ENCODE measurements at places on chromosomes 13 and 19.

GRCh38 chr19:3360421-3361383 lies 5.7 kb upstream of the NFIC start:
- peak; percentile 71 for DNase-seq

GRCh38 chr13:37681281-37682032 lies 82.9 kb upstream of the POSTN start:
- DNase-seq, result no peak

DNA sequence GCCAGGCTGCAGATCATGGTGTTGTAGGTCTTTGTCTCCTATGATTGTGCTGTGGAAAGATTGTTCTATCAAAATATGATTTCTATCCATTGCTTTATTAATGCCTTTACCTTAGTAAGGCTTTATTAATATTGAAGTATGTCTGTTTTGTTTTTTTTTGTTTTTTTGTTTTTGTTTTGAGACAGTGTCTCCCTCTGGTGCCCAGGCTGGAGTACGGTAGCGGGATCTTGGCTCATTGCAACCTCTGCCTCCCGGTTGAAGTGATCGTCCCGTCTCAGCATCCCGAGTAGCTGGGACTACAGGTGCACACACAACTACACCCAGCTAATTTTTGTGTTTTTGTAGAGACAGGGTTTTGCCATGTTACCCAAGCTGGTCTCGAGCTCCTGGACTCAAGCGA lies 7.7 kb downstream of the IRGC start:
- DNase-seq, result no peak

- DNase-seq, result no peak
These were observed 3.9 kb upstream of the NCR1 start for GRCh38 chr19:54902061-54902460.

DNA sequence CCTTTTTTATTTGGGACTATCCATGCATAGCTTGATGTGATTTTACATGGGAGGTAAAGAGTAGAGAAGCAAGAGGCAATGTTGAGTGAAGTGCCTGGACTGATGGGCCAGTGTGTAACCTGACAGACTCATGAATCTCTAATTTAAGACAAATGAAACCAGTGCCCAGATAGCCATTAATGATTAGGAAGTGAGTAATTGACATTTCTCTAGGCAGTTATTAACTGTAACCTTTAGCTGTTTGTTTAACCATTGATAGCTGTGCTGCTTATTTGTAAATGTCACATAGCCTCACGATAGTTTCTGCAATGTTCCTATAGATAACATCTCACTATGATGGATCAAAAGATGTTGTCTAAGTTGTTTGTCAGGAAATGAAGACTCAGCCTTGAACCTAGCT lies 1047.5 kb upstream of the SPRY2 start:
- DNase-seq, result no peak

- DNase-seq, result no peak
These were observed 3.0 kb downstream of the DHX34 start for GRCh38 chr19:47352095-47352494.

GRCh38 chr19:3333020-3333583 lies 33.3 kb upstream of the NFIC start:
- DNase-seq, result no peak

DNA sequence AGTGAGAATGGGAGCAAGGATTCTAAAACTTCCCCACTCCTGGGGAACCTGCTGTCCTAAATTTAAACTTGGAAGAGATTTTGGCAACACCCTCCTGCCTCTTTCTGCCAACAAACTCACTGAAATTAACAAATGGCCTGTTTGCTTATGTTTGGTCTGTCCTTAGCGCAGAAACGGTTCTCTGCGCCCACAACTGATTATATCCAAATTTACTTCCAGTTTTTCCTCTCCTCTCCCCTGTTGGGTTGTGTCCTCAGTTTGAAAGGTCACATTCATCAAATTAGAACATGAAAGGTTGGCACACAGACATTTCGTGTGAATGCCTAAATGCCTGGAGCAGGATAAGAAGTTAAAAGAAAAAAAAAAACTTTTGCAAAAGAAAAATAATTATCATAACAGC lies 56.4 kb upstream of the MRI1 start:
- no peak for DNase-seq

GRCh38 chr19:15516363-15516762 lies 8.0 kb downstream of the CYP4F22 start:
- DNase-seq, result no peak

DNA sequence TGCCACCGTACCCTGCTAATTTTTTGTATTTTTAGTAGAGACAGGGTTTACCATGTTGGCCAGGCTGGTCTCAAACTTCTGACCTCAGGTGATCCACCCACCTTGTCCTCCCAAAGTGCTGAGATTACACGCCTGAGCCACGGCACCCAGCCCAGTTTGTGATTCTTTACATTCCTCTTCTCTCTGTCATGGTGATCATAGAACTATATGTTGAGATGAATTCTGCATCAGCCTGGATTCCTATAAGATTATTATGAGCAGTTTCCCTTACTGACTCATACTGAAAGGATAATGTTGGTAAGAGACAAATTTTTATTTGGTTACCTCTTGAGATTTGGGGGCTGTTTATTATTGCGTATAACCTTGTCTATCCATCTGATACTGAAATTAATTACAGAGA lies 121.5 kb upstream of the CSNK1A1L start:
- no peak for DNase-seq

DNA sequence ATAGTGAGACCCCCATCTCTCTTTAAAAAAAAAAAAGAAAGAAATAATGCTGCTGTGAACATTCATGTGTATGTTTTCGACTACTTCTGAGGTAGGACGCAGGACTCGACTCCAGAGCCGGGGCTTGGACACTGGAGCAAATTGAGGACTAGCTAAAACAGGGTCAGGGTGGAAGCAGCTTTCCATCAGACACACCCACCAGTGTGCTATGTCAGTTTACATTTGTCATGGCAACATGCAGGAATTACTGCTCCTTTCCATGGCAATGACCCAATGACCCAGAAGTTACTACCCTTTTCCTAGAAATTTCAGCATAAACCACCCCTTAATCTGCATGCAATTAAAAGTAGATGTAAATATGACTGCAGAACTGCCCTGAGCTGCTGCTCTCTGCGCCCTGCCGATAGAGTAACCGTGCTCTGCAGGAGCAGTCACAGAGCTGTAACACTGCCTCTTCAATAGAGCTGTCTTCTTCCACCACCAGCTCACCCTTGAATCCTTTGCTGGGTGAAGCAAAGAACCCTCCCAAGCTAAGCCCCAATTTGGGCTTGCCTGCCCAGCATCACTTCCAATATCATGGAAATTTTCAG lies 61.6 kb upstream of the ZNF599 start:
- no peak for DNase-seq

GRCh38 chr19:47573071-47574026 lies at the start of gene ZNF541:
Gene ZNF541, minus strand, starts transcription at chr19:47573148. Its CDS starts 17,292 bp downstream, at chr19:47555856.
- peak; percentile 89 for DNase-seq

- no peak for DNase-seq
These were observed 509.5 kb downstream of the GPC6 start for GRCh38 chr13:93736081-93736480.

DNA sequence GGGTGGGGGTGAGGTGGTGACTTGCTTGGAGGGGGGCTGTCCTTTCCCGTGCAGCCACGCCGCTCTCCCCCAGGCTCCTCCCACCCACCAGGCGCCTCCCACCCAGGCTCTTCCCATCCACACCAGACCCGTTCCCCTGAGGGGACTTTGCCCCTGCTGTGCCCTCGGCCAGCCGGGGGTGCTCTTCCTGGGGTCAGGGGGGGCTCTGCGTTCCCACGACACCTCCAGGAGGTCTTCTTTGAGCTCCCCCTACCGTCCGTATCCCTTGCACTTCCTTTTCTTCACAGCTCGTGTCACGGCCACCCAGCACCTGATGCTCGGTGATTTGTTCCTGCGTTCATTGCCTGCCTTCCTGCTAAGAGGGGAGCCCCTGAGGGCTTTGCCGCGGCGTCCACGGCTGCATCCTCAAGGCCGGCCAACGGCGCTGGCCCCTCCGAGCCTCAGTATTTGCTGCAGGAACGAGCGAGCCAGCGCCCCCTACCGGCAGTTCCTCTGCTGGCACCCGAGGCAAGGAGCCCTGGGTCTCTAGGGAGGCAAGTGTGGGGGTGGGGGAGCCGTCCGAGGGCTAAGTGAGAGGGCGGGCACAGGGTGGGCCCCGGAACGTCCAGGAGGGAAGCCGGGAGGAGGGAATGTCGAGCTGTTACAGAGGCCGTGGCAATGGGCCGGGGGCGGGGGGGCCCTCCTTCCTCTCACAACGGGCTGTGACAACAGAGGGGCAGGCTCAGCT lies 11.8 kb downstream of the LRRC4B start:
- peak; percentile 60 for DNase-seq

DNA sequence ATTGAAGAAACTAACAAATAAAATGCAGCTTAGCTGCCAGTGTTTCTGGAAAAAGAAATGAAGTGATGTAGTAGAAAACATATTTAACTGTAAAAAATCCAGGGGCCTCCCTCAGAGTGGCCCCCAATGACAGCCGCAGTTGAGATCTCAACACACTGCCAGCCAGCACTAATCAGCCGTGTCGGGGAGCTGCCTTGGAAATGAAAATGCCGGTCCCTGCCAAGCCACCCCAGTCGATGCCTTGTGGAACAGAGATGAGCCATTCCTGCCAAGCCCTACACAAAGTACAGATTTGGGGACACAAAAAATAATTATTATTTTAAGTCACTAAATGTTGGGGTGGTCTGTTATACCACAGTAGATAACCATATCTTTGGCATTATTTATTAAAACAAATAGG lies 1342.4 kb downstream of the EFNB2 start:
- no peak for DNase-seq

GRCh38 chr13:36549126-36549702 lies 116.9 kb downstream of the CCNA1 start:
- no peak for DNase-seq

GRCh38 chr19:48768994-48769713 lies 13.8 kb downstream of the FGF21 start:
- no peak for DNase-seq

GRCh38 chr19:28463493-28464053 lies 749.4 kb downstream of the UQCRFS1 start:
- DNase-seq, result no peak

DNA sequence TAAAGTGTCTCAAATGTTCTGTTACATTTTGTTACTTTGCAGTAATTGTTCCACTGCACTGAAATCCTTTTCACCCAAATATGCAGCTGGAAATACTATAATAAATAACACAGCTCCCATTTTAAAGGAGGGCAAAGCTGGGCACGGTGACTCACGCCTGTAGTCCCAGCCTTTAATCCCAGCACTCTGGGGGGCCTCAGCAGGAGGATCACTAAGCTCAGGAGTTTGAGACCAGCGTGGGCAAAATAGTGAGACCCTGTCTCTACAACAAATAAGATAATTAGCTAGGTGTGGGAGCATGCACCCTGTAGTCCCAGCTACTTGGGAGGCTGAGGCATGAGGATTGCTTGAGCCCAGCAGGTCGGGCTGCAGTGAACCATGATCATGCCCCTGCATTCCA lies 7.5 kb upstream of the UBAC2 start:
- no peak for DNase-seq

DNA sequence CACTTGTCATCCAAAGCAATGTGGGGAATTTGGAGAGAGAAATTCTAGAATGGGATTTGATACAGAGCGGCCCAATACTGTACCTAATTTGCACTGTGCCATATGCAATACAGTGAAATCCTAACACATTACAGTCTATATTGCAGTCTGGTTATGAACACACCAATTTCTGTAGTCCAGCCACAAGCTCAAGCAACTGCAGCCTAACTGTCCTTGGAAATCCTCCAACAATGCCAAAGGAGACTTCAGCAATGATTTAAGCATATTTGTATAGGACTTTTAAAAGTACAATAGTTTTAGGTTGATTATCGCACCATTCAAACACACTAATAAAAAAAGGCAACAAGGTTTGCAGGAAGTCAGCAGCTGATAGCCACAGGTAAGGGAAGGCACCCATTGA lies 17.3 kb downstream of the DIAPH3 start:
- DNase-seq, result no peak

GRCh38 chr19:51702103-51702824 lies 9.1 kb downstream of the SPACA6 start:
- DNase-seq, result peak; percentile 36

DNA sequence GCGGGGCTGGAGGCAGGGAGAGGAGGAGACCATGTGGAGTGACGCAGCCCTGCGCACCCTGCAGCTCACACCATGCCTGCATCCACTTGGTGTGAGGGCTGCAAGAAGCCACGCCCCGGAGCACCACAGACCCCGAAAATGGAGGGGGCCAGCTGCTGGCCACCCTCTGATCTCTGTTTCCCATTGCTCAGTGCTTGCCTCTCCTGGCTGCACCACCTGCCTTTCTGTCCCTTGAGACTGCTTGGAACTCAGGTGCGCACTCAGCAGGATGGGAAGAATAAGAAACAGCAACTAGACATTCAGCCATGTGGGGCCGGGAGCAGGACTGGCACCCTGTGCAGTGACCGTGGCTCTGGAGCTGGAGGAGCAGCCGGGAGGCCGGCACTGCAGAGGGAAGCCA lies 64.0 kb downstream of the ANKRD10 start:
- DNase-seq, result no peak

GRCh38 chr13:99046851-99047250 lies 69.0 kb upstream of the DOCK9 start:
- no peak for DNase-seq

DNA sequence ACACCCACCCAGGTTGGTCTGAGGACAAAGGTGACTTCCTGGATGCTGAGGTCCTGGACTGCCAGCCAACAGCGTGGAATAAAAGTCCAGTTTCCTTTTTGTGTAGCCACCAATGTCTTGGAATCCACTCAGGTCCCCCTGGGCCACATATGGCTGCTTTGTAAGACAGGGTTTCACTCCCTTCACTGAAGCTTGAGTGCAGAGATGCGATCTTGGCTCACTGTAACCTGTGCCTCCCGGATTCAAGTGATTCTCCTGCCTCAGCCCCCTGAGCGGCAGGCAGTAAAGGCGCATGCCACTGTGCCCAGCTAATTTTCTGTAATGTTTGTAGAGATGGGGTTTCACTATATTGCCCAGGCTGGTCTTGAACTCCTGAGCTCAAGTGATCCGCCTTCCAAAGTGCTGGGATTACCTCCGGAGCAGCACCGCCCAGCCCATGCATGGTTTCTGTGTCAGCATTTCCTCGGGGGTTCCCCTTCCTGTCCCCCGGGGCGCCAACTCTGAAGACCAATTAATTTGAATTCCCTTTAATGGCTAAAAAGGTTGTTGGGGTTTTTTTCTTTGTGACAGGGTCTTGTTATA lies 17.5 kb downstream of the KANK2 start:
- DNase-seq, result no peak

- no peak for DNase-seq
These were observed 69.9 kb upstream of the RAP2A start for GRCh38 chr13:97364031-97364430.

GRCh38 chr13:67776151-67776550 lies 546.0 kb upstream of the PCDH9 start:
- DNase-seq, result no peak

GRCh38 chr13:45195421-45195820 lies 5.4 kb downstream of the KCTD4 start:
- no peak for DNase-seq

Measured in CD4-positive, alpha-beta T cell treated with Interleukin-6 at 100 ng/mL for 8 hours (primary cell).